Pons (tissue), 1 donor: ENCODE measurements at places on chromosomes 11 and 22.

DNA sequence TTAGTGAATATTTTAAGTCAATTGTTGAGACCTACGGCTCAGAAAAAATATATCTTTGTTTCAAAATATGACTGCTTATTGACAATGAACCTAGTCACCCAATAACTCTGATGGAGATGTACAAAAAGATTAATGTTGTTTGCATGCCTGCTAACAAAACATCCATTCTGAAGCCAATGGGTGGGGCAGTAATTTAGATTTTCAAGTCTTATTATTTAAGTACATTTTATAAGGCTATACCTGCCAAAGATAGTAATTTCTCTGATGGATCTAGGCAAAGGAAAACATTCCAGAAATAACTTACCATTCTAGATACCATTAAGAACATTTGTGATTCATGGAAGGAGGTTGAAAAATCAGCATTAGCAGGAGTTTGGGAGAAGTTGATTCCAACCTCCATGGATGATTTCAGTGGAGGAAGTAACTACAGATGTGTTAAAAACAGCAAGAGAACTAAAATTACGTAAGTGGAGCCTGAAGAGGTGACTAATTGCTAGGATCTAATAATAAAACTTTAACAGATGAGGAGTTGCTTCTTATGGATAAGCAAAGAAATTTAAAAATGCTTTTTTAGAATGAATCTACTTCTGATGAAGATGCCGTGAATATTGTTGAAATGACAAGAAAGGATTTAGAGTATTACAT, 26.4 kb upstream of the OR8D2 start:
- DNase-seq: no peak

- DNase-seq: peak; percentile 60
These were observed 6.3 kb upstream of the FADS3 start for GRCh38 chr11:61897387-61898246.

DNA sequence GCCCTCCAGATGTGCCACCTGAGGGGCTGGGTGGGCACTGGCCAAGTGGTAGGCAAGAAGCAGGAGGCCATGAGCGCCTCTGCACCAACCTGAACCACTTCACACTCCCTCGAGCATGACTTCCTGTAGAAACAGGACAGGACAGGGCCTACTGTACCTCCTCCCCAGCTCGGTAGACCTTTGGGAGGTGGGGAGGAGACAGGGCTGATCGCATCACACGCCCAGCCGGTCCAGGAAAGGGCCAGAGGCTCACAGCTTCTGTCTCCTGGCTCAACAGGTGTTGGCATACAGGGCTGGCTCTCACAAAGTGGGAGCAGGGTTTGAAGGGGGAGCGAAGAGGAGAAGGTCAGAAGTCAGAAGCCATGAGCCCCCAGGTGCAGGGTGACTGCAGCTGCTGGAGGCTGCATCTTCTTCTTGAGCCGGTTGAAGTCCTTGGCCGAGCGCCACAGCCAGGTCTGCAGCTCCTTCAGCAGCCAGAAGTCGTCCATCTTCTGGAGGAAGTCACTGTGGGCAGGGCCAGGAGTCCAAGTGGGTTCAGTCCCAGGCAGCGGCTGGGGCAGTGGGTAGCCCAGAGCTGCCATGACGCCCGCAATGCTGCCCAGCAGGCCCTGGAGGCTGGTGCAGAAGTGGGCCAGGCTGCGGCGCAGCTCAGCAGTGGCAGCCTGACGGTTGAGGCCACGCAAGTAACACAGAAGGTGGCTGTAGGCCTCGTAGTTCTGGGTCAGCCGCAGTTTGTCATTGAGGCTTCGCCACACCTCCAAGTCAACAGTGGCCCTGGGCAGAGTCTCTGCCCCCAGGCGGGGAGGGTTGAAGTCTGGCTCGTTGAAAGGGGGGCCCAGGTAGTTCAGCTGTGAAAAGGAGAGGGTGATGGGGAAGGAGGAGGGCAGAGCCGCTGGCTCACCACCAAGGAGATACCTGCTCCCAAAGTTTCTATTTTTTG, 8.3 kb downstream of the CLCF1 start:
- no peak for DNase-seq

GRCh38 chr22:35475545-35475944, 65.1 kb upstream of the RASD2 start:
- DNase-seq: no peak

DNA sequence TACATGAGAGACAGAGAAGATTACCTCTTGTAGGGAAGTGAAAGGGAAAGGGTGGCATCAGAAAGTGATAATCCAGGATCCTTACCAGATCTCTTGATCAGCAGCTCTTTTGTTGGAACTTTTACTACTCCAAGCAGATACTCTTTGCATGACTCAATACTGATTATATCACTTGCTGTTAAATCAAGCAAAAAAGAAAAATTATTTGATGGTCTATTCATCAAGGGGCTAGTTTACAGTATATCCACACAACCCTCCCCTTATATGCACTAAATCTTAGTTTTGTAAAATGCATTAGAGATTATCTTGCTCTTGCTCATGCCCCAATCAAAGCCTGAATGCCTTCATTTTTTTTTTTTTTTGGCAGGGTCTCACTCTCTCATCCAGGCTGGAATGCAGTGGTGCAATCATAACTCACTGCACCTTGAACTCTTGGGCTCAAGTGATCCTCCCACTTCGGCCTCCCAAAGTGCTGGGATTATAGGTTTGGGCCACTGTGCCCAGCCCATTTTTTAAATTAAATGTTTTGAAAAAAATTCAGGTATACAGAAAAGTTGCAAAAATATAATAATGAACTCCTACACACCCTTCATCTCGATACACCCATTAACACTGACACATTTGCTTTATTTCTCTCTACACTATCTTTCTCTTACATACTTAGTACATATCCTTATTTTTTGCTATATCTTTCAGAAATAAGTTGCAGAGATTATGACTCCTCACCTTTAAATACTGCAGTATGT, 76.1 kb upstream of the UCP3 start:
- DNase-seq: no peak

- DNase-seq: no peak
These were observed 44.2 kb downstream of the FBXO7 start for GRCh38 chr22:32518848-32519247.

DNA sequence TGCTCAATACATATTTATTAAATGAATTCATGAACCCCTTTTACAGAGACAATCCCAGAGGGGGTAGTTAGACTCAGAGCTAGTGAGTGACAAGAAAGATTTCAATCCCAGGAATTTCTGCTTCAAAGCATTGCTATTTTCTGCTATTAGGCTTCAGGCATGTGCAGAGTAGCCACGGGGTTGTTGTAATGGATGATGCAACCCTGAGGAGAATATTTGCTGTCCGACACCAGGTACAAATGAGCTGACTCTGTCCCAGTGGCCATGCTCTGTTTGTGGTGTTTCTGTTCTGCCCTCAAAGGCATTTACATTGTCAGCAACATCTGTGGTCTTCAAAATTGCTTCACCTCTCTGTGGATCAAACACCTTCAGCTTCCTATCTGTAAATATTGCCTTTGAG, 102.6 kb downstream of the CSNK2A3 start:
- no peak for DNase-seq

DNA sequence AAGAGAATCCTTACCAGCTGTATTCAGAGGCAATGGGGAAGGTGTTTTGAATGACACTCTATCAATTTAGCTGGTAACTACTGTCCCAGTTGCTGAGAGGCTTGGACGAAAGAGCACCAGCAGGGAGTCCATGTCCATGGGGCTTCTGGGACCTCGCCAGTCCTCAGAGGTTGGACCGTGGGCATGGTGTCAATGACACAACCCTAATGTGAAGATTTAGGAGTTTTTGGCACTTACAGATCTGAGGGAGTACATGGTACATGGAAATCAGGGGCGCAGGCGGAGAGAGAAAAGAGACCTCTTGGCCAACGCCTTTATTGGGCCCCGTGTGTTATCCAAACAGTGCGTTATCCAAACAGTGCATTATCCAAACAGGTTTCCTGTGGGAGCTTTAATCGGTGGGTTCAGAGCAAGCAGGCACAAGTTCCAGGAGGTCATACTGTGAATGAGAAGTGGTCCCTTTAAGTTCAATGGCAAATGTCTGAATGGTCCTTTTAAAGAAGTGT, 169.1 kb upstream of the B3GAT1 start:
- DNase-seq: no peak

DNA sequence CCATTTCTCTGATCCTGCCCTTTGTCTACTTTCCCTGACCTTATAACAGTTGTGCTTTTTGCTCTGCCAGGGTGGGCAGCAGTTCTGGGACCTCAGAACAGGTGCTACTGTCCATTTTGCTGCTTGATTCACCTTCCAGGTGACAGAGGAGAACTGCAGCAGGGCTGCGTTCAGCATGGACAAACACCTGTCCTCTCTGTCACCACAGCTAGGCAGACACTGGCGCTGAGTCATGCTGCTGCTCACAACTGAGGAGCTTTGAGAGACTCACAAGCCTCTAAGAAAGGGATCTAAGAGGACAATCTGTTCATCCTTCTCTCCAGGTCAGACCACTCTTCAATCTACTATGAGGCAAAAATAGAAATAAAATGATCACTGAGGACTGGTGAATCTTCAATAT, 1144.5 kb upstream of the CCDC90B start:
- peak; percentile 32 for DNase-seq

- DNase-seq: no peak
These were observed 104.8 kb downstream of the RPL27A start for GRCh38 chr11:8787372-8787771.

DNA sequence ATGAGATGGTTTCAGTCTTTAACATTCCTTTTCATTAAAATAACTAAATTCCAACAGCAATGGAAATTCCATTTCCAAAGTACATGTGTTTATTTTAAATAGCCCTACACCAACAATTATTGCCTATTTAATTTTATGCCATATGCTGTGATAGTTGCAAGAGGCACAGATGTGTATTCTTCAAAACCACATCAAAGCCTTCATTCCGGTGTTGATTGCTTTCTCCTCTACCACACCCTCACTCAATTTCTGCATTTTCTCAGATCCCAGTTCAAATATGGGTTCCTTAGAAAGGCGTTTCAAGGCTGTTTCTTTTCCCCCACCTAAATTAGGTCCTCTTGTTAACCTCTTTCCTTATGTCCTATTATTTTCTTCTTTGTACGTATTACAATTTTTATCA, 6.0 kb upstream of the HSD17B12 start:
- no peak for DNase-seq

GRCh38 chr22:37897807-37898206, 8.3 kb upstream of the MICALL1 start:
- DNase-seq: no peak

GRCh38 chr11:62419314-62419929, 589 bp downstream of the SCGB1A1 start:
- DNase-seq: peak; percentile 59

DNA sequence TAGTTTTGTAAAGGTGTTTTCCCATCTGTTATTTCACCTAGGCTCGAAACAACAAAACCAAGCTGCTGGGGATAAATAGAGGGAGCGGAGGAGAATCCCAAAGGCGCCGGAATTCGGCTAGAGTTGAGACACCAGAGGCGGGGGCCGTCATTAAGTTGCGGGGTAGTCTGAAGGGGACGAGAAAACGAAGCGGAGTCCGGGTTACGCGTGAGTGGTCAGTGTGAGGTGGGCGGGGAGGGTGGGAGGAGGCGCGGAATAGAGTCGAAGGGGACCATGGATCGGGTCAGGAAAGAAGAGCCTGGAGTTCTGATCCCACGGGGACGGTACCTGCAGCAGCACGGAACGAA, 361 bp downstream of the SRPRA start:
- no peak for DNase-seq

- peak; percentile 96 for DNase-seq
These were observed 14.1 kb downstream of the C11orf24 start for GRCh38 chr11:68257477-68258362.
